ENCODE measurements at places on chromosomes 12 and 14.

DNA sequence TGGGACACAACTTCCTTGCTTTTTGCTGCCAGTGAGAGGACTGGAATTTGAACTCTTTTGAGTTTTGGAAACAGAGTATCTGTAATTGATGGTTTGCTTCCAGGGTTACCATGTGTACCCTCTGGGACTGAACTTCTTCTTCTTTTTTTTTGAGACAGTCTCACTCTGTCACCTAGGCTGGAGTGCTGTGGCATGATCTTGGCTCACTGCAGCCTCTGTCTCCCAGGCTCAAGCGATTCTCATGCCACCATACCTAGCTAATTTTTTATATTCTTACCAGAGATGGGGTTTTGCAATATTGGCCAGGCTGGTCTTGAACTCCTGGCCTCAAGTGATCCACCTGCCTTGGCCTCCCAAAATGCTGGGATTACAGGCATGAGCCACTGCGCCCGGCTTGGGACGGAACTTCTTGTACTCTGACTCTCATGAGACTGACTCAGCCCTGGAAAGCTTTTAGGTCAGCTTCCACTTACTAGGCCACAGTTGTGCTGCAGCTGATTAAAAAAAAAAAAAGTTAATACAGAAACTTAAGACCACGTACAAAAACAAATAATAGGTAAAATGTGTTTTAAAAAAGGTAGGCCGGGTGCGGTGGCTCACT is 15.8 kb downstream of the SEL1L start:
- no peak for DNase-seq

DNA sequence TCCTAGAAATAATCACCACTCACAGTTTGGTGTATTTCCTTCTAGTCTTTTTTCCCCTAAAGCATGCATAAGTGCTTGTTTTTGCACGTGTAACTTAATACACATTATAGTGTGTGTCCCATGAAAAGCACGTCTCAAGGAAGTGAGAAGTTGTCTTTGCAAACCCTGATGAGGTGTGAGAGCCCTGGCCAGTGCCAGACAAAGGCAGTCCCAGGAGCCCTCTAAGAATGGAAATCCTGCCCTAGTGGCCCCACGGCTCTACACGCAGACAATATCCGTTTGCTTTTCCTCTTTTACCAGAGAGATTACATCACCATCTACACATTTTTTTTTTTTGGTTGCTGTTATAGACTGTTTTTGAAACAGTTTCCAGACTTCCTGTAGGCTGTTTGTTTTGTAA is 85.5 kb upstream of the FZD10 start:
- DNase-seq = no peak

DNA sequence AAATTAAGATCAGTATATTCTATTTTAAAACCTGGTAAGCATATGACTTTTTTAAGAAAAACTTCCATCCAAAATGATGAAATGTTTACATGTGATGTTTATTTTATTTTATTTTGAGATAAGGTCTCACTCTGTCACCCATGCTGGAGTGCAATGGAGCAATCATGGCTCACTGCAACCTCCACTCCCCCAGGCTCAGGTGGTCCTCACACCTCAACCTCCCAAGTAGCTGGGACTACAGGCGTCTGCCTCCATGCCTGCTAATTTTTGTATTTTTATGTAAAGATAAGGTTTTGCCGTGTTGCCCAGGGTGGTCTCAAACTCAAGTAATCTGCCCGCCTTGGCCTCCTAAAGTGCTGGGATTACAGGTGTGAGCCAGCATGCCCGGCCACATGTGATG is 141.8 kb downstream of the ZFP36L1 start:
- DNase-seq = no peak

DNA sequence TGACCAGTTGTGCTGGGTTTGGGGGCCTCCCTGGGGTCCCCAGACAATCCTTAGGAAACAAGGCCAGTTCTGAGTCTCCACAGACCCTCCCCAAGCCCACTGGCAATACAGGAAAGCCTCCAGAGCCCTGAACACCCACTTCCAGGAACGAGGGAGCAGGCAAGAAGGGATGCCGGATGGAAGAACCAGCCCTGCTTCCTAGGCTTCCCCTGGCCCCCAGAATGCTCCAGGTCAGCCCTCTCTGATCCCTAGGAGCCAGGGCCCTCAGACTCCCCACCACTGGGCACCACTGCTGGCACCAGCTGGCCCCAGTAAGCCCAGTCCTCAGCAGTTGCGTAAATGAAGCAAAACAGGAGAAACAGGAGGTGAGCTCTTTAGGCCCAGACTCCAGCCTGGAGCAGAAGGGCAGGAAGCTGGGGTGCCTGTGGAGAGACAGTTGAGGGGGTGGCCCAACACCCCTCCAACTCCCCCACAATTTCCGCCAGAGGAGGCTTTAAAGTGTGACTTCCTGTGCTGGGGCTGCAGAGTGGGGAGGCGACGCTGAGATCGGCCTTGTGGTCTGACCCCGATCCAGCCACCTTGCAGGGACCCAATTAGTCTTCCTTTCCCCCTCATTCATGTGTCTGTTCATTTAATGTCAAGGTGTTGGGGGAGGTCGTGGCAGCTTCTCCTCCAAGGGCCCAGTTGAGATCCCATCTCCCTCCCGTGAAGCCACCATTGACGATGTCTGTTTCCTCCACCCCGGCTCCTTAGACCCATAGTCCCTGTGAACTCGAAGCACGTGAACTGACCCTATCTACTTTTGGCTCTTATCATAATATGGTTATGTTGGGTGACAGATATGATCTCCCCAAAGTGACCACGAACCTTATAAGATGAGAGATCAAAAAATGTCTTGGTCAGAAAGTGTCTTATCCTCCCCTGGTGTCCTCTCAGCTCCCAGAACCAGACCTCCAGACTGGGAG is 4.7 kb downstream of the TNFRSF1A start:
- peak; percentile 41 for DNase-seq

- DNase-seq = no peak
Measured at GRCh38 chr12:64080319-64081007, 141.6 kb downstream of the KICS2 start.

DNA sequence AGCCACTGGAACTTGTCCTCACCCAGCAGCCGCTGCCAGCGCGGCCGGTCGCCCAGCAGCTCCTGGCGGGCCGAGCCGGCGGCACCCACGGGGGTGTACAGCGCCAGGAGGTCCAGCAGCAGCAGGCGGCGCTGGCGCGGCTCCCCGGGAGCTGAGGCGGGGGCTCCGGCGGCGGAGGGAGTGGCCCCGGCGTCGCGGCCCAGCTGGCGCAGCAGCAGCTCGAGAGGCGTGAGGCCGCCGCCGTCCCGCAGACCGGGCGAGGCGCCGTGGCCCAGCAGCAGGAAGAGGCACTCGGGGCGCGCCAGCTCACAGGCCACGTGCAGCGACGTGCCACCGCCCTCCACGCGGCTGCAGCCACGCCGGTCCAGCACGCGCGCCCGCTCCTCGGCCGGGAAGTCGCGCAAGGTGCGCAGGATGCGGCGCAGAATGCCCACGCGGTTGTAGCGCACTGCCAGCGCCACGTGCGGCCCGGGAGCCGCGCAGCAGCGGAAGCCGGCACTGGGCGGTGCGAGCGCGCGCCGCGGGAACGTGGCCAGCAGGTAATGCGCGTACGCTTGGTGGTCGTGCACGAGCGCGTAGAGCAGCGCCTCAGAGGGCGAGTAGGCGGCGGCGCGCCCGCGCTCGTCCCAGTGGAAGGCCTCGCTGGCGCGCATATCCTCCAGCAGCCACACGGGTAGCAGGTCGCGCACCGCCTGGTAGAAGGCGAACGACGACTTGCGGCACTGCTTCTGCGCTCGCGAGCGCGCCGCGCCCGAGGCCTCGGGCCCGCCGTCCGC is 2.3 kb downstream of the ANKRD9 start:
- no peak for DNase-seq

DNA sequence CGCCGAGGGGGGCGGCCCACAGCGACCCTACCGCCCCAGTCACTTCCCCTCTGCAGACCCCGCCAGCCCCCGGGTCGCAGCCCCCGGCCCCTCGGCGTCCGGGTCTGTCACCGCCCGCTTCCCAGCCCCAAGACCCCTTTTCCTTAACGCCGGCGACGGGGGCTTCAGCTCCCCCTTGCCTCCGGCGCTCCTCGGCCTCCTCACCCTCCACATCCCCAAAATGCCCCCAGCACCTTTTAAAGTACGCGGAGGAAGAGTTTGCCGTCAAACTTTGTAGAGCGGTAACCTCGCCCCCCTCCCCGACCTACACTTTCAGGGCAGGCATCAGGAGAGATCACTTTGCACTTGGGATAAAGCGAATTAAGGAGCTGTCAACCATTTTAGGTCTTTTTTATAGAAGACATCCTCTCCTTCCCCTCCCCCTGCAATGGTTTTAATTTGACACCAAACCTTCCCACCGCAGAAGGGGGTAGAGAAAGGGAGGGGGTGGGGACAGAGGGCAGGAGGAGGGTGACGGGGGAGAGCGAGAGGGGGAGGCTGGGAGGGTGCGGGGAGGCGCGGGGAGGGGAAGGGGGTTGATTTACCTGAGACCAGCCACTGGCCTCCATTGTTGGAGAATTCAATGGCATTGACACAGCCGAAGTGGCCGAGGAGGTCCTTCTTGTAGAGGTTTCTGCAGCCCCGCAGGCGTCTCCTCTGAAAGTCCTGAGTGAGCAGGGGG is 578 bp downstream of the DCAF5 start:
- DNase-seq = peak; percentile 37

Data from activated CD4-positive, CD25-positive, alpha-beta regulatory T cell treated with anti-CD3 and anti-CD28 coated beads, Interleukin-2, amount 50 U/mL, for 72 hours (primary cell).